ENCODE measurements at places on chromosomes 2 and 18.

DNA sequence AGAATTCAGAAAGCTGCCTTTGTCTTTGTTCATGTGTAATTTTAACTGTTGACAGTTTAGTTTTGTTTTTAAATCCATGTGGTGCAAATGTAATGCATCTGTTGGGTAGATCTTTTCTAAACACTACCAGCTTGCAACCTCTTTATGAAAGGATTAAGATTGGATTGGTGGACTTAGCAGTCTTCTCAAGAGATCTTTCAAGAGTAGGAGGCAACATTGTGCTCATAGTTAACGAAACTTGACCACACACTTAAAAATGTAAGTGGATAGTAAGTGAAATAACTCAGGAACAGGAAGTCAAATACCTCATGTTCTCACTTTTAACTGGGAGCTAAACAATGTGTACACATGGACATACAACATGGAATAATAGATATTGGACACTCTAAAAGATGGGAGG, 579.0 kb downstream of the RIT2 start:
- no peak for DNase-seq

DNA sequence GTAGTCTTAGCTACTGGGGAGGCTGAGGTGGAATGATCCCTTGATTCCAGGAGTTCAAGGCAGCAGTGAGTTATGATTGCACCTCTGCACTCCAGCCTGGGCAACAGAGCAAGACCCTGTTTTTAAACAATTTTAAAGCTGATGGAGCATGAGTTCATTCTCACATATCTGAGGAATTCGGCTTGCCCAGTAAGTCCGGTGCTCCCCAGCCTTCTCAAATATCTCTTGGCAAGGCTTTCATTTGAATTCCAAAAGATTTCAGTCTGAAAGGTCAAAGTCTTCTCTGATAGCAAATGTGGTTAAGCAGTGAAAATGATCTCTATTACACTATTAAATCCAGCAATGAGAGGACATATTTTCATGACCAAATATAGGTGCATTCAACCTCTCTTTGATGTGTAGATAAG, 27.9 kb downstream of the PIEZO2 start:
- DNase-seq, result no peak

DNA sequence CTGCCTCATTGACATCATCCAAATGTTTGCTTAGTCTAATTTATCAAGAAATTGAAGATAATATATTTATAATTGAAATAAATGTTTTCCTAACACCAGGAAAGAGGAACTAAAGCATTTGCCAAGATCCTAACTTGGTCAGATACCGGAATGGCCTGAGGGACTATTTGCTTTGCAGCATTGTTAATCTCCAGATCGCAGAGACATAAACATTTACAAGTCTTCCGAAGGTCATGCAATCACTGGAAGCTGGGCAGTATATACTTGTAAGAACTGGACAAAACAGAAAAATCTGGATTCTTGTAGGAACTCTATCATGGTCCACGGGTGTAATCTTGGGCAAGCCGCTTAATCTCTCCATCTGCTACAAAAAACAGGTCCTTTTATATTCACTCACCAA, 42.2 kb downstream of the CYBRD1 start:
- no peak for DNase-seq

DNA sequence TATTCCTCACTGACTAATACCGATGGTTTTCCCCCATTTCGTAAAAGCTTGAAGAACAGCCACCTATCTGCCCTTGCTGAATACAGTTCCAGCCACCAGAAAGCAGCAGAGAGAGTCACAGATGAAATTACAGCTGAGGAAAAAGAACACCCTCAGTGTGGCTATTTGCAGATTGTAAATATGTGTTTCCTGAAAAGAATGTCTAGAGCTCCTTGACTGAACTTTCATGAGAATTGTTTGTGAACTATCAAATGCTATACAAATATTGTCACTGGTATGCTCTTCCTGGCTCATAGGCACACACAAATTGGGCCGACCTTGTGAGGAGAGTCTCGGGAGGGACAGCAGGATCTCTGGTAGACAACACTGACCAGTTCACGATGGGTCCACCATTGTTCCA, 58.1 kb upstream of the TTC39C start:
- DNase-seq, result no peak

- no peak for DNase-seq
Measured at GRCh38 chr2:203574824-203575223, 39.7 kb upstream of the RAPH1 start.

DNA sequence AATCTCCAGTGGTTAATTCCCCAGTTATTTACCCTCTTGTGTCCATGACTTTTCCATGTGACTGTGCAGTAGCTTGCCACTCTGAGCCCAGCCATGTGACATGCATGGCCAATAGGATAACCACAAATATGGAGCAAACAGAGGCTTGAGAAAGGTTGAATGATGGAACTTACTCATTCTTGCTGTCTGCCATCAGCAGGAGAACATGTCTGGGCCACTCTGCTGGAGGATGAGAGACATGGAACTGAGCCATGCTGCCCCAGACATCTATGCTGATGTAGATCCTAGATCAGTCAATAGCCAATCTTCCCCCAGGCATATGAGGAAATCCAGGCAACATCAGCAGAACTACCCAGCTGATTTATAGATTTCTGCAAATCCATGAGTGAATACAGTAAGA, 992.3 kb upstream of the FANCL start:
- DNase-seq, result no peak

- DNase-seq, result no peak
Measured at GRCh38 chr2:23432531-23432930, 47.6 kb downstream of the KLHL29 start.

- DNase-seq, result no peak
Measured at GRCh38 chr2:200054681-200055468, 99.5 kb downstream of the MAIP1 start.
